ENCODE measurements at places on chromosomes 3 and 15.

DNA sequence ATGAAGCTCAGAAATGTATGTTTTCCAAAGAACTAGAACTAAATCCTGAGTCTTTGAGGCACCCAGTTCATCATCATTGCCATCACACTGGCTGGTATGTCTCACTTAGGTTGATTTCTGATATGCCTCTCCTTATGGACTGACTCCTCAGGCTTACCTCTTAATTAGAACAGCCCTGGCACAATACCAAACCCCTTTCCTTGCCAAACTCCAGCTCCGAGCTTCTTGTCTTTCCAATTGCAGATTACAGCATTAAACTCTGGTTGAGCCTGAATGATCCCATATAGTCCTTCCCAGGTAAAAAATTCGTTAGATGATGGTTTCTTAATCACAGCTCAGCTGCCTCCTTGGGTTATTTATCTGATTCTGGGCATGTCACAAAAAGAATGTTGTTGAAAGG, 66.3 kb downstream of the RTP4 start:
- no peak for DNase-seq

GRCh38 chr3:161070252-161070930, 34.8 kb downstream of the B3GALNT1 start:
- no peak for DNase-seq

- no peak for DNase-seq
Measured at GRCh38 chr3:22156868-22157267, 405.9 kb upstream of the ZNF385D start.

DNA sequence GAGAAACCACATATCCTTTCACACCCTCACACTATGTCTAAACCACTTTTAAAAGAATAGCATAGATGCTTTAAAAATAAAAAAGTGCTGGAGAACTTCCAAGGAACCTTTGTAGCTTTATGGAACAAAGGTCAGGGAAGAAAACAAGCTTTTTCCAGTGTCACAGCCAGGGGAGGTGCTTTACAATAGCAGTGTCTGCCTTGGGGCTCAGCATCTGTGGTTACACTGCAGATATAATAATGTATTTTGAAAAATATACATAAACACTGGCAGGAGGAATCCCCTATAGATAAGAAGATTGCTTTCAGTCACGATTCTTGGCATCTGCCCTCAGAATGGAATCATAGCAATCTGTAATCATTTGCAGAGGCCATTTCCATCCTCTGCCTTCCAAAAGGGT, 362.4 kb upstream of the LRRC3B start:
- DNase-seq = peak; percentile 92

GRCh38 chr3:89586676-89587075, 479.3 kb downstream of the EPHA3 start:
- DNase-seq = no peak

DNA sequence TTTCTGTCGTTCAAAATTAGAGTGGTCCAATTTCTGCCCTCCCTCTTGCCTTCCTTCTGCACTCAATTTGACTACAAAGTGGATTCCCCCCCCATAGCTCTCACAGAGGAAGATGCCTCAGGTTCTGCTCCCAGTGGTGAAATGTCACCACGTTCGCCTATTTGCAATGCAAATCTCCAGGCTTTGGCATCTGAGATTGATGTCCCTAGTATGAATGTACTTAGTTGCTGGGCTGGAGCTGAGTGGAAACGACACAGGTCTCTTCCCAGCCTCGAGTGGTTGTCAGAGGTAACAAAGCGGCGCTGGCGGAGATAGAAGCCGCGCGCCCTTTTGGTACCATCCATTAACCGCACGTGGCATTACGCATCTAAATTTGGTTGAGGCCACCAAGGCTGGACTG, 860.1 kb downstream of the MCTP2 start:
- no peak for DNase-seq

GRCh38 chr15:90789462-90789861, 72.3 kb downstream of the BLM start:
- DNase-seq = no peak

GRCh38 chr15:100889385-100890050, 9.9 kb downstream of the ALDH1A3 start:
- DNase-seq = peak; percentile 26

DNA sequence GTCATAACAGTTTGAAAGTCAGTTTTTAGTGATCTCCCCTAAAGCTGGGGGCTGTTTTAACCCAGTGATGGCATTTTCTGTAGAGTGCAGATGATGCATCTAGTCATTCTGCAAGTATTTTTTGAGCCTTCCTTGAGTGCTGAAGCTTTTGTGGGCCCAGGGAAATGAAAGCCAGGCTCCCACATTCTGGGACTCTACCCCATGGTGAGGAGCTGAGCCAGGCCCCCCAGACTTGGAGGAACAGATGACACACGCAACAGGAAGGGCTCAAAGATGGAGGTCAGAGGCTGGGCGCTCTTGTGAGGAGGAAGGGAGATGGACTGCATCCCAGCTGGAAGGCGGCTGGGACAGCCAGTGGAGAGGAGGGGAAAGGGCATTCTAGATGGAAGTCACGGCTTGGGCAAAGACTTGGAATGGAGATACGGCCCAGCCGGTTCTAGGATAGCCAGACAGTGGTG, 40.8 kb downstream of the MRAS start:
- no peak for DNase-seq

DNA sequence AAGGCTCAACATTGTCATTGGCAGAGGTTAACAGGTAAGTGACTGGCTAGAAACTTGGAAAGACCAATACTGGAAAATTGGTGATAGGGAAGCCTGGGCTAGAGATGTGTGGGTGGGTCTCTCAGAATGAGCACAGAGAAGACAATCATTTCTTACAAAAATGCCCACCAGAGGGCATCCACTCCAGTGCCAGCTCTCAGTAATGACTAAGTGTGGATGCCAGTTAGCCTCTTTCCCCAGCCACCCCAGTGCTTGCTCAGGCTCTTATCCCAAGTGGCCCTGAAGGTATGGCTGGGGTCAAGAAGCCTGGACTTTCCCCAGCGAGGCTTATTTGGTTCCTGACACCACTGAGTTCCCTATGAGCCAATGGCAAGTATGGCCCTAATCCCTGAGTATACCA, 115.9 kb upstream of the ST8SIA2 start:
- DNase-seq = peak; percentile 25

DNA sequence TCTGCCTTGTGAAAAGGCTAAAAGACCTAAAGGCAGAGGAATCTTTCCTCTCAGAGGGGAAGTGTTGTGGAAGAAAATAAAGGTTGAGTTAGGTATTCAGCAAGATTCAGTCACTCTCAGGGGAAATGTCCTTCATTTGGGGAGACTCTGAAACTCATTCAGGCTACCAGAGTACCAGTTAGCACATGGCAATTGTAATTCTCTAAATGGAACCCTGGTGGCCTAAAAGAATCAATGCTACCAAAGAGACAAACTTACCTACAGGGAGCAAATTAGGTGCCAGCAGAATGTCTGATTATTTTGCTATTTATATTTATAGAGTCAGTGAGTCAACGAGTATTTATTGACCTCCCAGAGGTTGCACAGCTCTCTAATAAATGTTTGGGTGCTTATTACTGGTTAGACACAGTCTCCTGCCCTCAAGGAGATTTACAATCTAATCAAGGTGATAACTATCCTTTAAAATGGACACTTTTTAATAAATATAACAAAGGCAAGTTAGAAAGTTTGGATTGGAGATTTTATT, 33.9 kb upstream of the CDIN1 start:
- no peak for DNase-seq

DNA sequence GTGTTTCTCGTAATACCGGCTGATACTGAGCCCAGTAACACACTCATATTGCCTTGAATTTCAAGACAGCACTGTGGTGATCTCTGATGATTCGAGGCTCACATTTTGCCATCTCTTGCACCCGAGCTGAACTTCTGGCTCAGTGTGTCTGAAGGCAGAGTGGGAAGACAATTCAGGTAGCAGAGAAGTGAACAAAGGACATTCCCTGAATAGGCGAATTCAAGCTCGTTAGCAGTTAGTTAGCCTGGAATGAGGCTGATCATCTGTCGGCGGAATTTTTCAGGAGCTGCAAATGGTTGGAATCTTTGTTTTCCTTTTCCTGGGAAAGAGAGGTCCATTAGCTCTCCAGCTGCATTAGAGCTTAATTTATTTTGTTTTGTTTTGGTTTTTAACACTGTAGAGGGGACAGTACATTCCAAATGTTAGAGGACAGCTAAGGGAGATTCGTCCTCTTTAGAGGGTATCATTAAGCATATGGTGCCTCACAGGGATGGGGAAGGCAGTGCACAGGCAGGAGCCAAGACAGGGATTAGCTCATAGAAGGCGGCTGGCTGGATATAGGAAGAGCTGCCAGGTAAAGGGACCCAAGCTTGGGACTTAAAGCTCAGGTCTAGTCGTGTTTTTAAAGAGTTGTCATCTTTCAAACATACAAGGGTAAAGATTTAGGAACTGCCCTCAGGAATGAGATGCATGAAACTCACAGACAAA, 119.7 kb upstream of the DLG1 start:
- DNase-seq = no peak

GRCh38 chr3:60277361-60277800, 973.9 kb downstream of the FHIT start:
- no peak for DNase-seq

DNA sequence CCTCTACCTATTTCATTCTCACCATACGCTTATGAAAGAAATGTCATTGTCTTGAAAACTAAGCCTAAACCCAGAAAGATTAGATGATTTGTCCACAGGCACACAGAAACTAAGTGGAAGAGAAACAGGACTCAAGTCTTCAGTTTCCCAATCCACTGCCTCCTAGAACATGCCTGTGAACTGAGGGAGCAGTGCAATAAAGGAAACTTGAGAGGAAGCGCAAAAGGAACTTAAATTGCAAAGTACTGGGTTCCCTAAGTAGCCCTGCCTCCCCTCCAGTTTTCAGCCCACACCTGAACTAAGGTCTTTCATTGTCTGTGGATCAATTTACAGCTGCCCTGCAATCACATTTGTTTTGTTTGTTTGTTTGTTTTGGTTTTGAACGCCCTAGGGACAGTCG, 56.7 kb upstream of the TSEN2 start:
- no peak for DNase-seq

DNA sequence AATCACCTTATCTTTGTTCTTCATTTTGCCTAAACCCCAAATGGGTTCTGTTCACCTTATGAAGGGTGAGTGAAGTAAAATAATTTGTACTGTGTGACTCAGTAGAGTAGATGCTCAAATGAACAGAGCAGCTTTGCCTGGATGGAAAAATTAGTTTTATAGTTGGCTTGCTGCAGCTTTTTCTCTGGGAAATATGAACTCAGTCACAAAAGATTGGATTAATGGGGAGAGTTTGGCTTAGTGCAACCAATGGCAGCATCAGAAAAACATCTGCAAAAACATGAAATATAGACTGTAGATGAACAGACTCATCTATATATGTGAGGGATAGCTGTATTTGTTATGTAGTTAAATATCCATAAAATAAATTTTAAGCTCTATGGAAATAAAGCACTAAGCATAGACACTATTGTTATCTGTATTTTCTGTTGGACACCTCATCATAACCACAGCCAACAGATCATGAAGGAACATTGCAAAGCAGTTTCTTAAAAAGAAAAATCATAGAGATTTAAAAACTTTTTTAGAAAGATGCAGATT, 181.3 kb downstream of the ECT2 start:
- peak; percentile 60 for DNase-seq

All from muscle of back (tissue), 13 donors.